Kidney epithelial cell (primary cell): ENCODE measurements at places on chromosomes 12 and 14. TPM values are rescaled to one million over a fixed set of nuclear protein-coding genes. Genes with fewer than 3 reads are reported as not detected.

DNA sequence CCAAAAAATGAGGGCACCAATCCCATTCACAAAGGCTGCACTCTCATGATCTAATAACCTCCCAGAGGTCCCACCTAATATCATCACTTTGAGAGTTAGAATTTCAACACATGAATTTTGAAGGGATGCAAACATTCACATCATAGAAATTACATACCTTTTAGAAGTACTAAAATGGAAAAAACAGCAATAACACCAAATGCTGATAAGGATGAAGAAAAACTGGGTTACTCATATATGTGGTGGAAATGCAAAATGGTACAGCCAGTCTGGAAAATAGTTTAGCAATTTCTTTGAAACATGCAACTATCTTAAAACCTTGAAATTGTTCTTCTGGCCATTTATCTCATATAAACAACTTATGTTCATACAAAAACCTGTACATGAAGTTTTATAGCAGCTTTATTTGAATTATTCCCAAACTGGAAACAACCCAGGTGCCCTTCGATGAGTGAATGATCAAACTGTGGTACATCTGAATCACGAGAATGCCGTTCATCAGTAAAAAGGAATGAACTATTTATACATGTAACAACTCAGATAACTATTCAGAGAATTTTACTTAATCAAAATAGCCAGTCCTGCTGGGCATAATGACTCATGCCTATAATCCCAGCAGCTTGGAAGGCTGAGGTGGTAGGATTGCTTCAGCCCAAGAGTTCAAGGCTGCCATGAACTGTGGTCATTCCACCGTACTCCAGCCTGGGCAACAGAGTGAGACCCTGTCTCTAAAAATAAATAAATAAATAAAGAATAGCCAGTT, 109.4 kb upstream of the SSTR1 start:
- no peak for DNase-seq

GRCh38 chr14:103273145-103273744, 60.8 kb upstream of the EIF5 start:
- DNase-seq = no peak

DNA sequence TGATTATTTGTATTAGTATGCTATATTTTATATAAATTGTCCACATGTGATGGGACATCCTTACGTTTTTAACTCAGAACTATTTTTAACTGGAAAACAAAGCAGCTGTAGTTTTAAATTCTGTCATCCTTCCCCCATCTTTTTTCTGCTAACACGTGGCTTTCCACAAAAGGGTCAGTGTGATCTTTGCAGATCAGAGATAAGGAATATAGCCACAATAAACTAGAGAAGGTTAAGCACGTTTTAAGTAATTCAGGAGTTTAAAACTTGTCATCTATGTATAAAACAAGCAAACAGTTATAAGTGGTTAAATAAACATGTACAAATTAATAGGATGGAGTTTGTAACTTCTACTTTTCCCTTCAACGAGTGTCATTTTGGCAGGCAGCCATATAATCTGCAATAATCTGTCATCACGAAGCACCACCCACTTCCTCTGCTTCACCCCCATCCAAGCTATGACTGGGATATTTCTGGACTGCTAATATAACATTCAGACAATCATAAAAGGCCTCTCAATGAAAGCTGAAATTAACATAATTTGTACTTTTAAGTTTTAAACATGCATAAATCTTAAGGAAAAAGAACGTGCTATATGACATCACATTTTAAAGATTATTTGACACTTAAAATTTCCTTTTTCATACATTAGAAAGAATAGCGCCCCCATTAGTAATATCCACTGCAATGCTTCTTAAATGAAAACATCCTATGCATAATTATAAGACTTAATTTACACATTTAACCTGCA, 15.3 kb downstream of the TAOK3 start:
- DNase-seq = no peak

- no peak for DNase-seq
Observed at GRCh38 chr12:132923356-132923909, 32.7 kb downstream of the ZNF605 start.

GRCh38 chr12:105443802-105444652, 113.5 kb downstream of the C12orf75 start:
- DNase-seq = no peak

GRCh38 chr14:66650491-66650911, 142.6 kb downstream of the GPHN start:
- no peak for DNase-seq

- no peak for DNase-seq
Observed at GRCh38 chr14:28673056-28673455, 93.5 kb upstream of the FOXG1 start.

GRCh38 chr12:6343518-6343917, 1.6 kb upstream of the TNFRSF1A start:
- DNase-seq = no peak

- DNase-seq = no peak
Observed at GRCh38 chr14:101253948-101254347, 307.3 kb upstream of the DIO3 start.

- DNase-seq = peak; percentile 93
Observed at GRCh38 chr14:87628129-87628528, 364.9 kb downstream of the GALC start.

DNA sequence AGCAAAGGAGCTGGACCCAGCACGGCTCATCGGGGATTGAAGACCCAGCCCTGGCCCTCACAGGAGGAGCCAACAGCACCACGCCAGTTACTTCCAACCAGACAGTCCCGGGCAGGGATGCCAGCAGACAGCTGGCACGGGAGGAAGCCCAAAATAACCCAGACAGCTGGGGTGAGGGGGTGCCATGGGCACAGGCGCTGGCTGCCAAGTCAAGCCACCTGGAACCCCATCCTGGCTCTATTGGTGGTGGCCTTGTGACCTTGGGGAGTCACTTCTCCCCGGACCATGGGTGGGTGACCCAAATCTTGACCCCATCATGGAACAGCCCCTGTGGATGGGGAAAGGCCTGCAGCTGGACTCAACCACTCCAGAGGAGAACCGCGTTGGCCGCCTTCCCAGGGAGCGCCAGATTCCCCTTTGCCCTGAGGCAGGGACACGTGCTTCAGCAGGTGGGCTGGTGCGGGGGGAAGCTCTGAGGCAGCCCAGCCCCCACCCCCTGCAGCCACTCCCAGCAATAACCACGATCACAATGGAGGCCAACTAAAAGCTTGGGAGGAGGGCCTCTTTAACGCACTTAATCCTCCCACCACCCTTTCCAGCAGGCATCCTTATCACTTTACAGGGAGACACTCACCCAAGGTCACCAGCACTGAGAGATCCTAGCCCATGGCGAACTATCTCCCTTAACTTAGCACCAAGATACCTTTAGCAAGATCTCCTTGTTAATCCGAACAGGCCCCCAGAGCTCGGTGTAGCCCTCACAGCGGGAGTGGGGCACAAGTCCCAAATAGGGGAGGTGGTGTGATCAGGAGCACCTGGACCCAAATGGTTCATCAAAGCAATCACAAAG, 4.7 kb upstream of the RHOF start:
- DNase-seq = no peak

DNA sequence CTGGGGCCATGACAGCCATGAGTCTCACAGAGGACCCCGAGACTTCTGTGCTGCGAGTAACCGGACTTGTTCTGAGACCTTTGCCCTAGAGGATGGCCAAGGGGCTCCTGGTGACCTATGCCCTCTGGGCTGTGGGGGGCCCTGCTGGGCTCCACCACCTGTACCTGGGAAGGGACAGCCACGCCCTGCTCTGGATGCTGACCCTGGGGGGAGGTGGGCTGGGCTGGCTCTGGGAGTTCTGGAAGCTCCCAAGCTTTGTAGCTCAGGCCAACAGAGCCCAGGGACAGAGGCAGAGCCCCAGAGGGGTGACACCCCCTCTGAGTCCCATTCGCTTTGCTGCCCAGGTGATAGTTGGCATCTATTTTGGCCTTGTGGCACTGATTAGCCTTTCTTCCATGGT, 2.1 kb downstream of the DNAJC22 start:
- DNase-seq = no peak

GRCh38 chr12:51183349-51183748, 10.4 kb upstream of the TFCP2 start:
- no peak for DNase-seq

DNA sequence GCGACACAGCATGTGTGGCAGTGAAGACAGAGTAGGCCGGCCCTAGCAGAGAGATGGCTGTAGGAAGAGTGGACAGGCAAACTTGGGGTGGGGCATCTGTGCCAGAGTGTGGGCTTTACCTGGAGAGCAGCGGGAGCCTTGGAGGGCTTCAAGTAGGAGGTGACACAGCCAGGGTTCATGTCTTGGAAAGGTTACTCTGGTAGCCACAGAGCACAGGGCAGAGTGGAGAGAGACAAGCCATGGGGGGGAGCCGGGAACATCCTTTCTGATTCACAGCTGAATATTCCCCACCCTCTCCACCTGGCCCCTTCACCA, 53.5 kb upstream of the DIO3 start:
- DNase-seq = no peak

DNA sequence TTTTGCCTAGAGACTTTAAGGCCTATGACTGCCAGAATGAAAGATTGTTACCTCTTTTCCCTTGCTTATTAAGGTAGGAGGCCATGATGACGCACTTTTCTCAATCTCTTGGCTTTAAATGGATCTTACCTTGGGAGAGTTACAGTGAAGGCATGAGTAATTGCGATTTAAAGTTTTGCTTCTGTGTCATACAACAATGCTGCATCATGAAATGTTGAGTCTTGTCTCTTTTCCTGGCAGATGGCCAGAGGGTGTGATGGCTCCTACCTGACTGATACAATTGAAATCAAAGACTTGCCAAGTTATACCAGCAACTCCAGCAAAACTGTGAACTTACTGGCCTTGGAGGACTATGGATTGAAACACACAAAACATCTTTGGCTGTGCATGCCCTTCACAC, 17.2 kb upstream of the LRRK2 start:
- no peak for DNase-seq

DNA sequence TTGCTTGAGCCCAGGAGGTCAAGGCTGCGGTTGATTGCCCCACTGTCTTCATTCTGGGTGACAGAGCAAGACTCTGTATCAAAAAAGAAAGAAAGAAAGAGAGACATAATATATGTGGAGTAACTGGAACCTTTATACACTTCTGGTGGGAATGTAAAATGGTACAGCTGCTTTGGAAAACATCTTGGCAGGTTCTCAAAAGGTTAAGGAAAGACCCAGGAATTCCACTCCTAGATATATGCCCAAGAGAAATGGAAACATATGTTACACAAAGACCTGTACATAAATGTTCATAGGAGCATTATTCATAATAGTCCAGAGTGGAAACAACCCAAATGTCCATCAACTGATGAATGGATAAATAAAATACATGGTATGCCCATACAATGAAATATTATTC, 7.2 kb downstream of the RBMS2 start:
- no peak for DNase-seq

DNA sequence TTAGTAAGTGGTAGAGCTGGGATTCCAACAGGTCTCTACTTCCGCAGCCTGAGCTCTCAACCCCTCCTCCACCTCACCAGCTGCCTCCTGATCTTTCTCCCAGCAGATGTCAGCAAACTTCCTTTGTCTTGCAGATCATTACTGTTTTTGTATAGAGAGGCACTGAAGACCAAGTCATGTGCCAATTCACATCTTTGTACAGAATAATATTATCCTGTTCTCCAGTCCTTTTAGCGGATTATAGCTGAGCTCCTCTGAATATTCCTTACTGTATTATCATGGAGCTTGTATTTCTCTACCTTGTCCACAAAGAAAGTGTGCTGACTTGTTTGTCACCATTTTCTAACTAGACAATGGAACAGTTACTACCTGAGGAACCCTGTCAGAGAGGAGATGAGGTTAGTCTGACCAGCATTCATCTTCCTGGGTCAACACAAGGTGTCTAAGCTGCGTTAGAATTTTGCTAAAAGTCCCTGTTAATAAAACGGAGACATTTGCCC, 142.3 kb upstream of the ARHGAP5 start:
- peak; percentile 39 for DNase-seq

- no peak for DNase-seq
Observed at GRCh38 chr12:116631619-116632018, 72.4 kb downstream of the MAP1LC3B2 start.

GRCh38 chr12:87201598-87201997, 827.6 kb downstream of the C12orf50 start:
- no peak for DNase-seq

- DNase-seq = no peak
Observed at GRCh38 chr14:61437381-61437780, 116.0 kb downstream of the PRKCH start.

GRCh38 chr14:36319899-36320199, 588 bp downstream of the MBIP start:
- DNase-seq = no peak

GRCh38 chr12:12723681-12724420, 6.7 kb downstream of the CDKN1B start:
- DNase-seq = no peak

DNA sequence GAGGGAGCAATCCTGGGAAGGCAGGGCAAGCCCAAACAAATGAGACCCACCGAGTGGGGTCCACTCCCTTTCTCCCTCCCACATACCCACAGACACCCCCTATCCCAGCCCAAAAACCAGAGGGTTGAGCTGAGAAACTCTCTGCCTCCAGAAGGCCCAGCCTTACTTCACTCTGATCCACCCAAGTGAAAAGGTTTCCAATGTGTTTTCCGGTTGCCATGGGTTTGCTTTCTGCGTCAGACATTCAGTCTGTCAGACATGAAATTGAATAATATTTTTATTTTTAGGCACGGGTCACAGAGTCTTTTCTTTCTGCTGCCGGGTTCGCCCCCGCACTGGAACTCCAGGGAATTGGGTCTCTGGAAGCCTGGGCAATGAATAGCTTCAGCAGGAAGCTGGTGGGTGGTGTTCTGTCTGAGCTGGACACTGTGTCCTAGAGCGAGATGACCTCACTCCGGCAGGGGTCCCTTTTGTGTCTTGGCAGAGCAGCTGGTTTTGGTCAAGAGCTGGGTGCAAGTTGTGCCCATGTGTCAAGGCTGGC, 69.8 kb upstream of the CLMN start:
- DNase-seq = no peak

DNA sequence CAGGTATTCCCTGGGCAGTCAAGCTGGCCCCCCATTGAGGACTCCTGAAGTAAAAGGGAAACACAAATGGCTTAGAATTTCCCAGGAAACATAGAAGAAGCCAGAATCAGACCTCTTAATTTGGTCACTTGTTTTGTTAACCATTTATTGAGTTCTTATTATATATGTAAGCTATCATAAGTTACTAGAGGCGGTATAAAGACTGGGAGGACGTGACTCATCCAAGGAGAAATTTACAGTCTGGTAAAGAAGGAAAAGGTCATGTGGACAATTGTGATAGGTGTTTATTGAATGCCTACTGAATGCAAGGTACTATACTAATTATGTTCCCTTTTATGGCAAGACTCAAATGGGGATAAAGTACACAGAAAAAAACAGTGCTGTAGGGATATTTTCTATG, 146.7 kb downstream of the DYRK2 start:
- no peak for DNase-seq

GRCh38 chr14:24965934-24966578, 83.9 kb downstream of the STXBP6 start:
- peak; percentile 29 for DNase-seq

PROX2 gene
- total RNA-seq = not detected in 2 replicates

SLC25A47 gene
- not detected in 2 replicates for total RNA-seq

C1S gene
- total RNA-seq = 2.8 and 4.0 TPM in 2 replicates

LRRIQ1 gene
- 2.3 and 3.1 TPM in 2 replicates for total RNA-seq

CCDC175 gene
- total RNA-seq = not detected in 2 replicates

FLRT2 gene
- 8.1 and 14.7 TPM in 2 replicates for total RNA-seq
